Fibroblast of skin of right biceps (primary cell): ENCODE measurements at places on chromosomes 16 and 17.

- DNase-seq = no peak
Measured at GRCh38 chr17:2933606-2934005, 129.8 kb downstream of the OR1D5 start.

DNA sequence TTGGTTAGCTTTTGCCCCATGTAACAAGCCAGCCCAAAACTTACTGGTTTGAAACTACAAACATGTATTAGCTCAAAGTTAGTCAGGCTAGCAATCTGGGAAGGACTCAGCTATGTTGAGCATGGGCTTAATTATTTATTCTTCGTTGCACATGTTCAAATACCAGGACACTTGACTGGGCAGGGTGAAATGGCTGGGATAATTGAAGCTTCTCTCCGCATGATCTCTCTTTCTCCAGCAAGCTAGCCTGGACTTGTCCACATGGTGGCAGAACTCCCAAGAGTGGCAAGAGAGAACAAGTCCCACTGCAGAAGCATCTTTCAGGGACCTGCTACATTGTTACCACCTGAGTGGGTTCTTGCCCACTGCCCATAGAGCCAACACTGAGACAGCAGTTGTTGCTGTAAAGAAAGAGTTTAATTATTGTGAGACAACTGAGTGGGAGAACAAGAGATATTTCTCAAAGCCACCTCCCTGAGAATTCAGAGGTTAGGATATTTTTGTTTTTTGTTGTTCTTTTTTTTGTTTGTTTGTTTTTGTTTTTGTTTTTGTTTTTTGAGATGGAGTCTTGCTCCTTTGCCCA lies 16.8 kb upstream of the ATF7IP2 start:
- no peak for DNase-seq

DNA sequence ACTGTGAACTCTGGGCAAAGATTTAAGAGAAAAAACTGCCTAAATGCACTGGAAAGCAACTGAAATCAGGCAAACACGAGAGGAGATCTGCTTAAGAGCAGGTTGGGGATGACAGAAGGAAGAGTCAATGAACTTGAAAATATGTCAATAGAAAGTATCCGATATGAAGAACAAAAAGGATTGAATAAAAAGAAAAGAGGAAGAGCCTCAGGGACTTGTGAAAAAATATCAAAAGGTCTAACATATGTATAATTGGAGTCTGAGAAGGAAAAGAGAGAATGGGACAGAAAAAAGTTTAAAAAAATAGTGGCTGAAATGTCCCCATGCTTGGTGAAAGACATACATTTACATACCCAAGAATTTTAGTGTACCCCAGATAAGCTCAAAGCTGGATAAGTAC lies 195.5 kb downstream of the COPRS start:
- peak; percentile 16 for DNase-seq

DNA sequence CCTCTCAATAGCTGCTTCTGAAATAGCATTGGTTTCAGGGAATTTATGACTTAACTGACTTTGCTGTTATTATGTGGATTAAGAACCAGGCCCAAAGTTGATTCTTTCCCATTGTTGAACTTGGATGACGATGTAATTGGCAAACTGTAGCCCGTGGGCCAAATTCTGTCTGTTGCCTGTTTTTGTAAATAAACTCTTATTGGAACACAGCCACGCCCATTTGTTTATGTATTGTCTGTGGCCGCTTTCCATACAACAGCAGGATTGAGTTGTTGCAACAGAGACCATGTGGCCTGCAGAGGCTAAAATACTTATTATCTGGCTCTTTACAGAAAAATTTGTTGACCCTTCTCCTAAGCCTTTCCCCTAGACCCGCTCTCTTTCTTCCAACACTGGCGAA lies 31.6 kb downstream of the NTN1 start:
- DNase-seq = no peak
